ENCODE measurements at places on chromosomes 12 and 14.

- no peak for DNase-seq
Observed at GRCh38 chr12:117896009-117896408, 72.8 kb downstream of the KSR2 start.

GRCh38 chr12:59780605-59781135 is 184.8 kb downstream of the SLC16A7 start:
- DNase-seq, result no peak

GRCh38 chr12:49796155-49796554 is 32.1 kb downstream of the NCKAP5L start:
- no peak for DNase-seq

DNA sequence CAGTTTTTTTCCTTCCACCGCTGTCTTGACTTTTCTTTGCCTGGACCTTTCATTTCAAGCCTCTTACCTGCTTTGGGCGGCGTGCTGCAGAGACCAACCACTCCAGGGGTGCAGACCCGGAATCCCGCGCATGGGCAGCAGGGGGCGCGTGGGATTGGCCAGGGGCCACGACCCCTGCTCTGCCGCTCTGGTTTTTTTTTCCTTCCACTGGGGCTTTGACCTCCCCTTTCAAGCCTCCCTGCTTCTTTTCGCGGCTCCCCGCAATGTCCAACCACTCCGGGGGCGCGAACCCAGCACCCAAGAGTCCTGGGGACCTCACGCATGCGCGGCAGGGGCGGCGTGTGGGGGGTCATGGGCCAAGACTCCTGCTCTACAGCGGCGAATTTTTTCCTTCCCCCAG is 325.1 kb downstream of the ALG10 start:
- no peak for DNase-seq

DNA sequence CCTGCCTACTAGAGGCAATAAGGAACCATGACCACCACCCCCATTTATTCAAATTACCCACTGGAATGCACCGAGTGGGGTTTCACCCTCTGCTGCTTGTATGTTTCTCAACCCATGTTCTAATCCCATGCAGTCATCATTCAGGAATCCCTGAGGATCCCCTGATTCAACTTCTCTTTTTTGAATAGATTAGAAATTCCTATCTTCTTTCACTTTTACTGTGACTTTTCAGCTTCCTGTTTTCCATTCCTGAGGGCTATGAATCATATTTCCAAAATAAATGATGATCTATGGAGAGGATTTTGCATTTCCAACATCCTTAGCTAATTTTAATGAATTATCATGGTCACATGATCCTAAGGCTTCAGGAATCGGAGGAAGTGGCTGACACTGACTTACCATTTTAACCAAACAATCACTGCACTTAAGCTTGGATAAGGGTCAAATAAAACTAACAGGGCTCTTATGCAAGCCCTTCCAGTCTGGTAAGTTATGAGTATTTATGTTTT is 19.4 kb upstream of the P2RX4 start:
- DNase-seq, result no peak

- DNase-seq, result no peak
Observed at GRCh38 chr12:41972598-41972997, 172.1 kb downstream of the GXYLT1 start.

- DNase-seq, result no peak
Observed at GRCh38 chr12:26379777-26380467, 184.5 kb downstream of the SSPN start.

DNA sequence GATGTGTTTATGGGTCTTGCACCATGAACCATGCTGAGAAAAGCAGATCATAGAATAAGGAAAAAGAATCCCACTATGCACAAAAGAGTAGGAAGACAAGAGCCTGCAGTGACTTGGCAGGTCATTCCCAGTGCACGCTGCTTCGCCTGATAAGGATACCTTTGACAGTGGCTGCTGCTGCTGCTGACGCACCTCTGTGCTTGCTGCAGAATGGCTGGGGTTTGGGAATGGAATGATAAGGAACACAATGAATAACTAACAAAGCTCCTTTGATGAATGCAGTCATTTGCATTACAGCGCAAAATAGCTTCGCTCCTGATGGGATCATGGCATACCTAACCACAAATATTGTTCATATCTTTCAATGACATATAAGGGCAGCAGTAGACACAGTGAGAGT is 278.7 kb downstream of the PDZRN4 start:
- no peak for DNase-seq

Measured in stimulated activated naive CD4-positive, alpha-beta T cell (primary cell).